Activated CD4-positive, alpha-beta T cell treated with anti-CD3 and anti-CD28 coated beads, Interleukin-2, amount 50 U/mL, for 48 hours (primary cell): ENCODE measurements at places on chromosomes 5 and 9.

GRCh38 chr5:24525414-24525813, 119.4 kb downstream of the CDH10 start:
- DNase-seq, result no peak

GRCh38 chr9:132909311-132909710, 30.6 kb downstream of the SPACA9 start:
- no peak for DNase-seq

- DNase-seq, result no peak
Observed at GRCh38 chr5:31382051-31382878, 149.6 kb downstream of the DROSHA start.

DNA sequence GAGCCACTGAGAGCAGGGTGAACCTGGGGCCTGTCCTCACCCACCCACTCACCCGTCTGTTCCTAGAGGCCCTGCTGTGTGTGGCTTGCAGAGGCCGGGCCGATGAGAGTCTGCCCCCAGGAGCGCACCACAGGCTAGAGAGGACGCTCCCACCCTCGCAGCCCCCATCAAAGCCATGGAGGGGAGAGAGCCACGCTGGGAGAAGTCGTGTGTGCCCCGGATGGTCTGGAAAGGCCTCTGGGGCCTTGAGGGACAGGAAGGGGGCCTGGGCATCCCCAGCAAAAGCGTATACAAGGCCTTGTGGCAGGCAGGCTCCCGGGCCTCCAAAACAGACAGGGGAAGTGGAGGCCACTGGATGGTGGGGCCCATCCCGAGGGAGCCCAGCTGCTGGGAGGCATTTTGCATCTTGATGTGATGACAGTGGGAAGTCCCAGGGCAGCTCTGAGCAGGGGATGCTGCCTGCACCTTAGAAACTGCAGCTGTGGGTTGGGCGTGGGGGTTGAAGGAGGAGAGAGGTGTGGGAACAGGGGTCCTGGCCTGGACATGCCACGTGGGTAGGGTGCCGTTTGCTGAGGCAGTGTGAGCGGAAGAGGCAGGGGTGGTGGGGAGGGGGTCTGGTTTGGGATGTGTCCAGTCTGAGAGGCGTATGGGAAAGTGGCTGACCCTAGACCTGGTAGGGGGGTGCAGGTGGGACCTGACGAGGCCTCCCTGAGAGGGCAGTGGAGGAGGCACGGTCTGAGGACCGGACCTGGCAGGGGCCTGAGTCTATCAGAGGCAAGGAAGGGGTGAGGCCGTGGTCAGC, 43.0 kb upstream of the NOTCH1 start:
- DNase-seq, result no peak

GRCh38 chr9:120521101-120521500, 58.9 kb downstream of the CDK5RAP2 start:
- no peak for DNase-seq
